ENCODE measurements at places on chromosomes 13 and 19.
A peak's percentile ranks its signal among the peaks of the same experiment; 100 is the strongest.

GRCh38 chr19:35977446-35978222 is 17.4 kb upstream of the SDHAF1 start:
- DNase-seq, result peak; percentile 53

DNA sequence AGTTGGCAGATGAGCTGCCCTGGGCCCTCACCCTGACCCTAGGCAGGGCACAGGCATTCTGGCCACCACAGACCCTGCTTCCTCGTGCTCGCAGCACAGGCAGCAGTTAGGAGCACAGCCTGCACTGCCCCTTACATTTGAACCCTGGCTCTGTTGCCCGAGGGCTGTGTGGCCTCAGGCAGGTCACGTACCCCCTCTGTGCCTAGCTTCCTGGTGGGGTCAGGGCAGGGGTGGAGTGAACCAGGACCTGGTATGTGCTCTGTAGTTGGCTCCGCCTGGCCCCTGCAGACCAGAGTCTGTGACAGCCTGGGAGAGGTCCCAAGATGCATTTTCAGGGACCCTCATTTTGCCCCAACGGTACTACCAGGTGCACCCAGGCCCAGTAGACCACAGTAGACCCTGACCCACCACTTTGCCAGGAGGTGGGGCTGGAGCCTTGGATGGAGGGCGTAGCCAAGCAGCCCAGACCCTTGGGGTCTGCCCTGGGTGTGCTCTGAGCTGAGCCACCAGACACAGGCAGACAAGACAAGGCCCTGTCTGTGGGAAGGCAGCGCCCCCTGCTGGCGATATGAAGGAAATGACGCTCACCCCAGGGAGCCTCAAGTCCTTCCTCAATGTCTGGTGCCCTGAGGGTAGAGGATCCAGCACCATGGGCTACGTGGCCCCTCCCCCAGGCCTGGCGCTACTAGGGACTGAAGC is 9.1 kb downstream of the LYL1 start:
- peak; percentile 76 for DNase-seq

DNA sequence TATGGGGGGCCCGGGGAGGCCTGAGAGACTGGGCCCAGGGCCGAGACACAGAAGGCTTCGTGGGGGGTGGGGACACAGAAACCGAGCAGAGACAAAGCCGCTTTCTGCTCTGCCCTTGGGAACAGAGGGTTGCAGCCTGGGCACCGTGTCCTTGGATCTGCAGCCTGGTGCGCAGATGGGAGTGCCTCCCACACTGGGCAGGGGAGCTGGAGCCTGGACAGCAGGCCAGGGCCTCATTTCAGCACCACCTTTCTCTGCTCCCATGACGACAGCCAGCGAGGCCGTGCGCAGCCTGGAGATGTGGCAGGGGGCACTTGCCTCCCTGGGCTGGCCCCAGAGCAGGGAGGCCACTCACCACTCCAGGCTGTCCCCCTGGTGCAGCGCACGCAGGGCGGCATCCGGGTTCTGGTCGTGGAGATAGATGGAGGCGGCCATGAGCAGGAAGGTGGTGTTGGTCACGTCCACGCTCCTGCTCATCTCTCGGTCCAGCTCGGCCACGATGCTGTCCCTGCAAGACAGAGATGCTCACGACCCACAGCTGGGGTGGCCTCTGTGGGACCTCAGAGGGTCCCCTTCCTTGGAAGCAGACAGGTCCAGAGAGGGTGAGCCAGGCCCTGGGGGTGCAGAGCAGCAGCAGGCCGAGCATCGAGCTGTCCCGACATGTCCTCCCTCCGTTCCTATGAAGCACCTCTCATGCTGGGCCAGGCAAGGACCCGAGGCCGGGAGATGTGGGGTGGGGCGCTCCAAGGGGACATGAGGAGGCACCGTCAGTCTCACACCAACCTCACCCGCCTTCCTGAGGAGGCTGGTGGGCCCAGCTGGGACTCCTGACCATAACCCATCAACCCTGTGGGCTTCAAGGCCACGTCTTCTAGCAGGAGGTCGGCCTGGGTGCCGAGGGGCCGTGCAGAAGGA is 10.9 kb upstream of the CERS1 start:
- no peak for DNase-seq

DNA sequence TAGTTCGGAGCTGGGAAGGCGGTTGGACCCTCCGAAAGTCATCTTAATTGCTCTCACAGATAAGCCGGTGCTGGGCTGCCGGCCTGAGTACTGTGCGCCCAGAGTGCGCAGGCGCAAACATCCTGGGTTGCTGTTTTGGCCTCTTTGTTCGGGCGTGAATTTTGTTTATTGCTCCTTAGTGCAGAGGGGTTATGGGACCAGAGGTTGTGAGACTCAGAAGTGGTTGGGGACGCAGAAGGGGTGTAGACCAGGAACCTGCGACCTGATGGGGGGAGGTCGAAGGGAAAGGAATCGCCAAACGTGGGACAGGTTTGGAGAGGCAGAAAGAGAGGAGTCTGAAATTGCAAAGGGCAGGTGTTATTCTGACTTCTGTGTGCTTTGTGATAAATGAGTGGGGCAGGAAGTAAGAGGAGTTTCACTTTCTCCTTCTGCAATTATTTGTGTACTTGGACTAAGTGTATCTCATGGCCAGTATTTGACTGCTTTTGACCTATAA is 607 bp upstream of the ZNF566 start:
- peak; percentile 94 for DNase-seq

- DNase-seq, result no peak
Measured at GRCh38 chr19:31424861-31425620, 75.8 kb upstream of the TSHZ3 start.

GRCh38 chr19:38362076-38362945 is 12.1 kb upstream of the PSMD8 start:
- DNase-seq, result peak; percentile 23

- DNase-seq, result no peak
Measured at GRCh38 chr13:46683676-46684260, 113.2 kb downstream of the ESD start.

Data from HepG2 (cell line).